ENCODE measurements at places on chromosomes 4 and X.

DNA sequence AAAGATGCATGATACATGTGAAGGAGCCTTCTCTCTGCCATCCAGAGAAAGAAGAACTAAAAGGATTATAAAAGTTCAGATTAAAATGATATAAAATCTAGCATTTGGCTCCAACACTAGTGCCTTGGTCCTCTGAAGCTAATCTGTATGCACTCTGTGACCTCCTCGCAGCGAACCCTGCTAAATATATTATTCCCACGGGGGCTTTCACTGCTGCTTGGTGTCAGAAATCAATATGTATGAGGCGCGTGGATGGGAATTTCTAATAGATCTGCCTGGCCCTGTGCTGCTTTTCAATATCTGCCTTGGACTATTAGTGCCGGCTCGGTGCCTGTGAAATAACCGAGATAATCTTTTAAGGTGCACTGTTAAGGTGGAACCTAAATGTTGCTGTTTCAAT, 69.7 kb downstream of the CXXC4 start:
- no peak for DNase-seq

- DNase-seq, result no peak
Observed at GRCh38 chr4:53088152-53088551, 226.0 kb downstream of the RASL11B start.

- DNase-seq, result no peak
Observed at GRCh38 chr4:69896530-69897116, 34.2 kb upstream of the CSN1S1 start.

DNA sequence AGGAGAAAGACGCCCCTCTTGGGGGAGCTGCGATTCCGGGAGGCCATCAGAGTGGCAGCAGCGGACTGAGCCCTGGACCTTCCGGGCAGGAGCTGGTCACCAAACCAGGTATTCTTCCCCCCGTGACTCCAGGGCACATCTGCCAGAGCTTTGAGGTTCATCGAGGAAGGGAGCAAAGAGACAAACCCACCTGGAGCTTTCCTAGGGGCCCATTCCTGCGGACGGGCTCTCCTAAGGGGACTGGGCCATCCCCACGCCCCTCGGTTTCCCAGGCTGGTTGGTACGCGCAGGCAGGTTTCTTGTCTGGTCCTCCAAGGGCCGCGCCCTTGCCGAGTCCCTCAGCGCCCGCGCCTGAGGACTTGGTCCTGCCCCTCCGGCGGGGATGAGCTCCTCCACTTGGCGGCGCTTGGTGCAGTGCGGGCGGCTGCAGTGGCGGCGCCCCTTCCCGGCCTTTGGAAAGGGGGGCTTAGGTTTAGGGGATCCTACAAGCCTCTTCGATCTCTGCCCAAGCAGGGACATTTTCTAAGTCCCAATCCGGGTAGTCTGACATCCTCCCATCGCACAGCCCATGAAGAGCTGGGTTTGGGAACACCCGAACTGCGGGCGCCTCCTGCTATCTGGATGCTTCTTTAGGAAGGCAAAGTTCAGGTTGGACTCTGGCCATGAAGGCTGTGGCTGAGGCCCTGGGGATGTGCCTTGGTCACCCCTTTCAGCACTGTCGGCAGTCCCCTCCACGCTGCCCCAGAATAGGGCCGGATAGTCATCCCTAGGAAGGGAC, 538 bp downstream of the STBD1 start:
- no peak for DNase-seq

- no peak for DNase-seq
Observed at GRCh38 chrX:105706041-105706440, 116.3 kb upstream of the NRK start.

DNA sequence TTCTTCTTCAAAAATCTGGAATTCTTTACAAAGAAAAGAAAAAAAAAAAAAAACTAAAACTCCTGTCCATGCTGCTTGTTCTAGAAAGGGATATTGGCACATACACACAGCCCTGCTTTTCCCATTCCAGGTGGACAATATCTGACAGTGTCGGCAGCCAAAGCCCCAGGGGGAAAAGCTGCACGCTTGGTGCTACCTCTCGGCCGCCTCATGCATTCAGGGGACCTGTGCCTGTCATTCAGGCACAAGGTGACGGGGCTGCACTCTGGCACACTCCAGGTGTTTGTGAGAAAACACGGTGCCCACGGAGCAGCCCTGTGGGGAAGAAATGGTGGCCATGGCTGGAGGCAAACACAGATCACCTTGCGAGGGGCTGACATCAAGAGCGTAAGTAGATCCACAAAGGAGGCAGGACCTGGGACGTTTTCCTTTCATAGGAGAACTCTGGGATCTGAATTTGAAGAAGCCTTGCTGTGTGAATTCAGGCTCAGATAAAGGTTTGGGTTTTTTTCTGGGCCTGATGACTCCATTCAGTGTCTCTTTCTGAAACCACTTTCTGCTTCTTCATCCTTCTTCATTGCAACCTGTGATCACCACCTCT, 71.9 kb downstream of the NPNT start:
- no peak for DNase-seq

DNA sequence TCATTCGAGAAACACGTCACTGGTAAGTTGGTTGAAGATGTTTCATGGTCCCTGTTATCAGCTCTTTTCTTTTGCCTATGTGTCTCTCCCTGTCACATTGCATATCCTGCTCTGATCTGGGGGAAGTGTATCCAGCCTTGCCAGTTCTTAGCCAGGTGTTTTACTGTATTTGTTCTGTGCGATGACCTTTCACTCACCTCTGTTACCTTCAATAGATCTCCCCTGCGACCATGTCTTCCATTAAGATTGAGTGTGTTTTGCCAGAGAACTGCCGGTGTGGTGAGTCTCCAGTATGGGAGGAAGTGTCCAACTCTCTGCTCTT, 2.6 kb downstream of the RGN start:
- no peak for DNase-seq

- DNase-seq, result no peak
Observed at GRCh38 chr4:187128976-187129375, 405.3 kb upstream of the FAT1 start.

GRCh38 chr4:180532691-180533090, 1710.5 kb upstream of the TENM3 start:
- DNase-seq, result no peak

GRCh38 chr4:143617994-143618679, 82.3 kb downstream of the FREM3 start:
- DNase-seq, result no peak
